T-helper 2 cell treated with Interferon-gamma antibody and Interleukin-4, amounts not matched to agents 100 ng/mL and 5 ng/mL, for 36 hours (primary cell): ENCODE measurements at places on chromosomes 7 and 10. TPM values are rescaled to one million over a fixed set of nuclear protein-coding genes. Genes with fewer than 3 reads are reported as not detected.

The ECHS1 gene
- total RNA-seq = 40.8 and 41.2 TPM in 2 replicates

The HTR5A gene
- not detected in 2 replicates for total RNA-seq

The CPVL gene
- 0.32 and 0.41 TPM in 2 replicates for total RNA-seq

The ARHGAP19 gene
- total RNA-seq = 38.0 and 41.3 TPM in 2 replicates

The KIAA1217 gene
- 0.11 and 0.36 TPM in 2 replicates for total RNA-seq

The EPO gene
- total RNA-seq = not detected in 2 replicates
